ENCODE measurements at places on chromosomes 16 and 17.

- DNase-seq: no peak
Observed at GRCh38 chr17:68627956-68628575, 26.9 kb upstream of the FAM20A start.

DNA sequence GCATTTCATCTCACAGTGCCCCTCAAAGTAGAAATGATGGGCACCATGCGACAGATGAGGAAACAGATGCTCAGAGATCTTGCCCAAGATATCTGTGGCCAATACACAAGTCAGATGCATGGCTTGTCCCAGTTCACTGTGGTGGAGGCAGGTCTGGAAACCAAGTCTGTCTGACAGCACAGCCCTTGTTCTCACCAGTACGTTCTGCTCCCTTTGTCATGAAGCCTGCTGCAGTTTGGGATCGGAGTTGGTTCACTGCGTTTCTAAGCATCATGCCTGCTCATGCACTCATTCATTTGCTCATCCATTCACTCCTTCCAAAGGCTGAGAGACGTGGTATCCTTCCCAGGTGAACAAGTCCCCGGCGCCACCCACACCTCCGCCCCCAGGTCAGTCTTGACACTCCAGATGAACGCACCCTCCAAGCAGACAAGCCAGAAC is 27.2 kb upstream of the MEAK7 start:
- no peak for DNase-seq

- no peak for DNase-seq
Observed at GRCh38 chr16:377419-377951, 4.3 kb downstream of the PGAP6 start.

DNA sequence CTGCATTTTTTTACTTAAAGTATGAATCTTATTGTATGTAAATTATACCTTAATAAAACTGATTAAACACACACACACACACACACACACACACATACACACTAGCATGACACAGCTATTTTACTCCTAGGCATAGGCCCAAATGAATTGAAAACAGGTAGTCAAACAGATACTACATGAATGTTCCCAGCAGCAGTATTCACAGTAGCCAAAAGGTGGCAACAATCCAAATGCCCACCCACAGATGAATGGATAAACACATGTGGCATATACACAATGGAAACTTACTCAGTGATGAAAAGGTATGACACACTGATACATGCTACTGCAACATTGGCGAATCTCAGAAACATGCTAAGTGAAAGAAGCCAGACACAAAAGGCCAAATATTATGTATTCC is 223.5 kb downstream of the CYB561 start:
- peak; percentile 62 for DNase-seq

DNA sequence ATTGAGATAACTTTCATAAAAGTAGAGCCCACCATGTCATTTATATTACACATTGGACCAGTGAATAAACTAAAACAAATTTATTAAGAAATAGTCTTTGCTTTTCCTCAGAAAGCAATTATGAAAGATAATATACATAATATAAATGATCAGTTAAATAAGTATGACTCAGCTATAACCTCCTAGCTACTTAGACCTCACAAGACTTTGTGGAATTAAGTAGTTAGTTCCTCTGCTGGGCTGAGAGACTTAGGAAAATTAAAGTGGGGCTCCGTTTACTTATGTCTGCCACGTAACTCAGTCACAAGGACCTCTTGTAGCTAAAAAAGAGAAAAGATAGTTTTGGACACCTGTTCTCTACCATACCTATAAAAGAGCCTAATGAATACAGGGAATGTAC is 76.9 kb downstream of the MRTFB start:
- DNase-seq: no peak

All from activated CD4-positive, alpha-beta T cell treated with anti-CD3 and anti-CD28 coated beads for 36 hours (primary cell).